Nasal cavity respiratory epithelium epithelial cell of viscerocranial mucosa (primary cell): ENCODE measurements at places on chromosomes 16 and 17. TPM values are rescaled to one million over a fixed set of nuclear protein-coding genes. Genes with fewer than 3 reads are reported as not detected.

CMIP gene
- total RNA-seq, result 14.4 and 74.0 TPM in 2 replicates

SNAI3 gene
- under 0.01 TPM in 1 of 2 replicates, not detected in the other for total RNA-seq

ELMO3 gene
- 21.9 and 25.2 TPM in 2 replicates for total RNA-seq

ADORA2B gene
- 36.6 and 38.2 TPM in 2 replicates for total RNA-seq

CYGB gene
- 9.2 and 10.0 TPM in 2 replicates for total RNA-seq

NDRG4 gene
- total RNA-seq, result 8.5 and 12.1 TPM in 2 replicates

BRIP1 gene
- 3.1 TPM in 2 replicates for total RNA-seq

BCL7C gene
- total RNA-seq, result 25.1 and 28.7 TPM in 2 replicates

SLC6A2 gene
- 1.0 and 1.4 TPM in 2 replicates for total RNA-seq

TGFB1I1 gene
- 1.7 and 5.2 TPM in 2 replicates for total RNA-seq

ABCC11 gene
- total RNA-seq, result 0.21 and 0.34 TPM in 2 replicates

PDPK1 gene
- total RNA-seq, result 16.7 and 36.2 TPM in 2 replicates

HS3ST3B1 gene
- 0.21 and 0.34 TPM in 2 replicates for total RNA-seq

TEX14 gene
- total RNA-seq, result 0.07 TPM in 1 of 2 replicates, not detected in the other

CCL1 gene
- not detected in 2 replicates for total RNA-seq

MYH2 gene
- not detected in 2 replicates for total RNA-seq

ZNF747 gene
- total RNA-seq, result 5.7 and 6.8 TPM in 2 replicates

TOX3 gene
- under 0.01 TPM in 1 of 2 replicates, not detected in the other for total RNA-seq

ATP2A1 gene
- under 0.01 and 0.43 TPM in 2 replicates for total RNA-seq

STH gene
- not detected in 2 replicates for total RNA-seq

P2RX5 gene
- 1.4 and 4.3 TPM in 2 replicates for total RNA-seq

SPIRE2 gene
- total RNA-seq, result 0.68 and 2.9 TPM in 2 replicates
